Fibroblast of the conjunctiva (primary cell): ENCODE measurements at places on chromosomes 13 and 19.

- DNase-seq = no peak
Measured at GRCh38 chr13:57673197-57673596, 41.7 kb downstream of the PCDH17 start.

DNA sequence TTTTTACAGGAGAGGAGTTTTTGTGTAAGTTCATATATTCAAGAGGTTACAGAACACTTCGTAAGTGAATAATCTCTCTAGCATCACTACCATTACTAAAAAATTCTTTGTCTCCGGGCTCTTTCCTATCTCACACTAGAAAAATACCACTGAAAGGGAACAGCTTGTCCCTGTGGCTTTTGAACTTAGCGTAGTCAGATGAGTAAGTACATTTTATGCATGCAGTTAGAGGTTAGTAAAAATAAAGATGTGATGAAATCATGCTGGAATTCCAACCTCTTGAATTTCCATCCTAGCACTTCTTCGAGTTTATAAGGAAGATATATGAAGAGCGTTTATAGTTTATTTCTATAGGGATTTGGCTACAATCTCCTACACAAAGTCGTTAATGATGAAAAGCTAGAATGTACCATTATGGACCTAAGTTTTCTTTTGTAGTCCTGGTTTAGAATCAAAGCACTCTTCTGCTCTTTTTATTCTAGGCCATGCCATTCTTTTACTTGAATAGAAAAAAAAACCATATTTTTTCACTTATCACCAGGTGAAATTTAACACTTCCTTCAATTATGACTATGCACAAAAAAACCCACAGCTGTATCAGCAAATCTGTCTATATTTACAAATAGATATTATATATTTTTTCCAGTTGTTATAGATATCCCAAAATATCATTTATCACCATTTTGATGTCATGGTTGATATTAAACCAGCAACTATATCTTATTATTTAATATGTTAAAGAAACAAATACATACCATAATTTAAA lies 139.9 kb upstream of the PCDH9 start:
- peak; percentile 92 for DNase-seq

- DNase-seq = no peak
Measured at GRCh38 chr13:108561149-108561548, 68.3 kb upstream of the MYO16 start.

- peak; percentile 70 for DNase-seq
Measured at GRCh38 chr19:45613926-45614725, 12.1 kb upstream of the GPR4 start.

DNA sequence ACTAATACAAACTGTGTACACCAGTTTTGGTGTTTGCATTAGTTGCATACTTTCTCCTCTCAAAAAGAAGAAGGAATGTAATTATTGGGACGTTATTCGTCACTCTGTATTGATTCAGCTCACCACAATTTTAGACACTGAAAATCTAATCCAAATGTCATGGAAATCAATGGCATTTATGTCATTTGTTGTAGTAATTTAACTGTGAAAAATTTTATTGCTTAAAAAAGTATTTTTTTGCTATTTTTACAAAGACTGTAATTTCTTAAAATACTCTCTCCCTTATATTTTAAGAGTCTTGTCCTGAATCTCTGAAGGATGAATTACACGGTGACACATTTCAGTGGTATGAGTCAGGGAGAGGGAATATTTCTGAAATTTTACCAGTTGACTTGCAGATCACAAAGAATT lies 2117.6 kb downstream of the PCDH9 start:
- DNase-seq = no peak

DNA sequence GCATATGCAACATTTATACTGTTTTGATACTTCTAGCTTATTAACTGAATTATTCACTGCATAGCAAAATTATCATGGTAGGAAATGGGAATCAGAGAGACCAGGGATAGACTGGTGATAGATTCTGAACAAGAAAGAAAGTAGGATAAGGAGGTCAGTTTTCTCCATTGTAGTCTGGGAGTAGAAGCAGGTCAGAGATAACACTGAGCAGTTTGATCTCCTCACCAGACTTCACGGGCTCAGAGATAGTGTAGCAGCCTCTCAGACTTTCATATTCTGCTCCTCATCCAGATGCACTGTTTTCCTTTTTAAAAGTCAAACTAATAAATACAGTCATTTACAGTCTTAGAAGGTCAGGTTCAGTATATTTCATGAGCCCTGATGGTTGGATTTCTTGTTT lies 56.0 kb upstream of the MYO16 start:
- DNase-seq = no peak

- DNase-seq = no peak
Measured at GRCh38 chr13:99955107-99955746, 16.3 kb downstream of the ZIC5 start.

GRCh38 chr19:46924874-46925547 lies 64.2 kb downstream of the ARHGAP35 start:
- no peak for DNase-seq

DNA sequence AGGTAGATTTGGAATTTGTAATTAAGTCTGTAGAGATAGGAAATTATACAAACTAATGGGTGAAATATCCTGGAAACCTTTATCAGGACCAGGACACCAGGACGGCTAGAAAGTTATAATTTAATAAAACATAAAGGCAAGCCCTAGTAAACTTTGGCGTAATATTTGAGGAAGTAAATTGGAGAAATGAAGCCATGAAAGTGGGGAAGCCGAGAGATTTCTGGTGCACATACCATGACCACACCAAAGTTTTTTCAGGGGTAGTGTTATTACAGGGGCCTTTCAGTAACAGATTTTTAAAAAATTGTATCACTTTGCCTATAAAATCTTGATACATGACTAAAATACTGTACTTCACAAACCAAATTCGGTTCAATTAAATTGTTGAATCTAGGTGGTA lies 54.7 kb upstream of the URAD start:
- no peak for DNase-seq
